Activated CD4-positive, CD25-positive, alpha-beta regulatory T cell treated with anti-CD3 and anti-CD28 coated beads, Interleukin-2, amount 50 U/mL, for 24 hours (primary cell): ENCODE measurements at places on chromosomes 11 and 22.

DNA sequence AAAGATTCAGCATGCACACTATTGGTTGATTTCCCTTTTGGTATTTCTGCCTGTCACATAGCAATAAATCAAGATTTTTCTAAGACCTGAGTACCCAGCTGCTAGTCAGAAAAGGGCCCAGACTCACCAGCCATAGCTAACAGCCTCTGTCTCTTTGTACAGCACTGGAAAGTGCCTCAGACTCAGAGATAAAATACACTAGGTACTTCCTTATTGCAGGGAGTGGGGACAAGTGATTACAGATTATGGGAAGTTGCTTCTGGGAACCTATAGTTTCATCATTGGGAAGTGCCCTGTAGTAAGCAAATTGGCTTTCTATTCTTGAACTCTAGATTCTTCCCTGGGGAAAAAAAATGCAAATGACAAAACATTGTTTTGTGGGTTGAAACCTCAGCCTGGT, at the start of gene CASP5:
CASP5 (minus strand) TSS at position 166 of the 400 bp plus-strand sequence; CDS start at position 134, 32 bp downstream.
- ATAC-seq = no peak

- no peak for ATAC-seq
Observed at GRCh38 chr11:125314276-125315078, 149.9 kb downstream of the PKNOX2 start.

- no peak for ATAC-seq
Observed at GRCh38 chr22:44925465-44926123, 84.2 kb downstream of the PHF21B start.

GRCh38 chr11:134561331-134561720, 149.3 kb upstream of the B3GAT1 start:
- ATAC-seq = no peak

- ATAC-seq = no peak
Observed at GRCh38 chr22:19430890-19431541, 517 bp downstream of the HIRA start.

DNA sequence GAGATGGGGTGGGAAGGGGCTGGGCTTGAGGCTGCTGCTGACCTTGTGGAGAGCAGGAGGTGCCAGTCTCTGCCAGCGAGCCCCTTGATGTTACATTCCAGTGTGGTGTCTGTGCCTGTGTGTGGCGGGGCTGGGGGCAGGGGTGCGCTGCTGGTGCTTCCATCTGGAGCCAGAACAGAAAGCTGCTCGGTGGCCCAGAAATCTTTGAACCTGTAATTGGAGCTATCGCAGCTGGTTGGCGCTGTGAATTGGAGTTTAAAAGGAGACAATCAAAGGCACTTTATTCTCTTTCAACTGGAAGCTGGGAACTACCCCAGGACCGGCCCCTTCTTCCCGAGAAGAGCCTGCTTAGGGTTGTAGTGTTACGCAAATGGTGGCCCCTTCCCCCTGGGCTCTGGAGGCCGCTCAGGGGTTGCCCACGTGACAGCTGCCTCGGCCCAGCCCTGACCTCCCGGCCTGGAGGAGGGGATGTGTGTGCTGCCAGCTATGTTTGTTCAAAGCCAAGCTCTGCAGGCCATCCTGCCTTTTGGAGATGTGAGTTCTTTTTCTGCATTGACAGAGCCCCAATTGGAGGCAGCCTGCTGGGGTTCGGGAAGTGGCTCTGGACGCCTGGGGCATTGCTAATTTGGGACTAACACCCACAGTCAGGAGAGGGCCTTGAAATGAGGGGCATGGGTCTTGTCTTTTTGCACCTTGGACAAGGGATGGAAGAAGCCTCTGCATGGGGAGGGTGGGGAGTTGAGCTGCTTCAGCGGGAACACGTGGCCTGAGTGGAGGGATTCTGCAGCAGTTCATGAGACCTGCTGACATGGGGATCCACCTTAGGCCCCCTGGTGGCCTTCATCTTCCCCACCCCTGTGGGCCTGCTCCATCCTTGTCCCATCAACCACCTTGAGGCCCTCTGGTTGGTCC, 14.0 kb upstream of the ARSA start:
- ATAC-seq = no peak

DNA sequence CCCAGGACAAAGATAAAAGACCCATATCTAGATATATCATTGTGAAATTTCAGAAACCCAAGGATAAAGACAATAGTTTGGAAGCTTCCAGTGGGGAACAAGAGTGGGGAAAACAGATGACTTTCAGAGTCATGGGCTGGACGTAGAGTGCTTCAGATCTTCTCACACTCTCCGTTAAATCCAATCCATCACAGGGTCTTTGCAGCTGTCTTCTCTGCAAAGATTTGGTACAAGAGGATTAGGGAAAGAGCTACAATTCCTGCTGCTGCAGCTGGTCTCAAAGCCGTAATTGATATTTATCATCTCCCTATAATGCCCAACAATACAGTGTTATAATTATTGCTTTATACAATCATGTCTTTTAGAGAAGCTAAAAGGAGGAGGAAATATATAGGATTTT, 63.4 kb upstream of the CLPB start:
- no peak for ATAC-seq

GRCh38 chr11:693887-694562, 997 bp downstream of the DEAF1 start:
- ATAC-seq = no peak

GRCh38 chr22:30861131-30861530, 107.4 kb downstream of the MORC2 start:
- no peak for ATAC-seq

DNA sequence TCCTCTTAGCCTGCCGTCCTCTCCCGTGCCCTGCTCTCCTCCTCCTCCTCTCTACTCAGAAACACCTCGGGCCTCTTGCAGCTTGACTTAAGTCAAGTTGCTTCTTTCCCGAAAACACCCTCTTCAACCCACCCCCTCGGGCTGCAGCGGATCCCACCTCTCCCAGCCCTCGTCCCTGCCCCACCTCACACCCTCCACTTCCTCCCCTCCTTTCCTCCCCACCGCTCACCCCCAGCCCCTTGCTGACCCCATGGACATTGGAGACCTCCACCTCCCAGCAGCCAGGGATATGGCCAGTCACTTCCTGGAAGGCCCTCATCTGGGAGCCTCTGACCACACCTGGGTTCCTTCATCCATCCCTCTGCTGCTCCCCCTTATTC, 8.5 kb upstream of the CYTH4 start:
- no peak for ATAC-seq

GRCh38 chr11:67295846-67296245, 6.7 kb downstream of the ANKRD13D start:
- no peak for ATAC-seq

- ATAC-seq = peak; percentile 44
Observed at GRCh38 chr11:17400048-17400775, 11.8 kb upstream of the KCNJ11 start.

DNA sequence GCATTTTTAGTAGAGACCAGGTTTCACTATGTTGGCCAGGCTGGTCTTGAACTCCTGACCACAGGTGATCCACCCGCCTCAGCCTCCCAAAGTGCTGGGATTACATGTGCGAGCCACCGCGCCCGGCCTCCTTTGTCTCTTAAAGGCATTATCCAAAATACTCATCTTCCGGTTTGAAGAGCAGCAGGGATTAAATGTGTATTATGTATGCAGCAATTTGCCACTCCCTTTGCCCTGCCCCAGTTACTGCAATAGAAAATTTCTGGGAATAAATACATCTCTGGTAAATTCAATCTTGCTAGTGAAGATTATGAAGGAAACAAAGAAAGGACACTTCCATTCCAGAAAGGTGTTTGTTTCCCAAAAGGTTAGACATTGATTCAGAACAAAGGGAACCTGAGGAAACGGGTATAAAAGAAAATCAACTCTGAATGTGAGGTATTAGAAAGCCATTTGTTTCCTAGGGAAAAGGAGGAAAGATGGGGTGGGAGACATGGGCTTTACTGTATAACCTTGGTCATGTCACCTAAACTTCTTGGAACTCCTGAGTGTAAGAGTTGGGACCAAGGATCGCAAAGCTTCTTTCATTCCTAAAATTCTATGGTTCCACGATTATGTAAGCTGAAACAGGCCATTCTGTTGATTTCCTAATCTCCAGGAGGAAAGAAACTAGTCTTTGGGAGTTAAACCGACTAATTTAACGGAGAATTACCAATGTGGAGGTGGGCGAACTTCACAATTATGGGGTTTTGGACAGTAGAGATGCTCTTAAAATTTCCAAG, 959 bp upstream of the HIPK3 start:
- no peak for ATAC-seq

GRCh38 chr11:125091247-125091876, 20.1 kb downstream of the TMEM218 start:
- ATAC-seq = no peak

DNA sequence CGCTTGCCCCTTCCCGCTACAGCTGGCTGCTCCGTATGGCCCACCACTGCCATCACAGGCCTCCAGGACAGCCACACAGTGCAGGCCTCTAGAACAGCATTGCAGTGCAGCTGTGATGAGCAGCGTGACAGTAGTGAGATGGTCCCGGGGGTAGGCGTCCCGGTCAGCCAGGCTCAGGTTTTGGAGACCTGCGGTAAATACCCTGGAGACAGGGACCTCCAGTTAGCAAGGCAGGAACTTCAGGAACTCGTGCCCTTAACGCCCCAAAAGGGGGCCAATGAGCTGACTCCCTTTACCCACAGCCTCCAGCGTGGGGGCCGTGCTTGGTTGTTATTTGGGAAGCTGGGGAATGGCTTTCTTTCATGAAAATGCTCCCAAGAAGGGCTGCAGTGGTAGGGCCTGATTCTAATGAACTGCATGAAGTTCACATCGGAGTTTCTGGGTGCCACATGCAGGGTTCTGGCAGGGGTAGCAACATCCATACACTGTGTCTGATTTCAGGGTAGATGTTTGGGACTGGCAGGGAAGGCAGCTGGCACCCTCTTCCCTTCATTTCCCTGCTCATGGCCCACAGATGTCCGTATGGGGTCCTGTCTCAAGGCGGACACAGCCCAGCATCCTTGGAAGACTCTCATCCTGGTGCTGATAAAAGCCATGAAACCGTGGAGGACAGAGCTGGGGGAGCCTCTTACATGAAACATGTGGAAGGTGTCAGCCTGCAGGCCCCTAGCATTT, 440.5 kb downstream of the TBC1D22A start:
- no peak for ATAC-seq

DNA sequence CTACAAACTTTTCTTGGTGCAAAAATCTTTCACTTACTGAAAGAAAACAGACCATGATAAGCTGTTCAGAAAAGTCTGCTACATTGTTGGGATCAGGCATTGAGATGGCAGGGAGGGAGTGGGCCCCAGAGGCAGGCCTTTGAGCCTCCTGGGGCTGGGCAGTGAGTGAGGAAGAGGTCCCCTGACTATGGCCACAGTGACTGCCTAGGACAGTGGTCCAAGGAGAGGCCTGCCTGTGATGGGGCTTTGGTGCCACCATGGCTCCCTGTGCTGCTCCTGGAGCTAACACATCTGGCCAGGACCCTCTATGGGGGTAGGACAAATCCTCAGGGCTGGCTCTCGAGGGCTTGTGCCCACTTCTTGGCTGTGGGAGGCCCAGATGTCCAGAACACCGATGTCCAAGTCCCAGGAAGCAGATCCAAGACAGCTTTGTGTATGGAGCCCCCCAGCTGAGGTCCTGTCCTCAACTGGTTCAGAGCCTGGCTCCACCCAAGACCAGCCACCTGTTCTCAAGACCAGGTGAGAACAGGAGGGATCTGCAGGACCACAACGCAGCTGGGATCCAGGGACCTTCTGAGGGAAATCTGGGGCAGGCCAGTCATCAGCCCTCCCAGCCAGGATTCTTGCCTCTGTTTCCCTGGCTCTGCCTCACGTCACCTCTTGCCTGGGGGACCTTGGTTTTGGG, 36.9 kb downstream of the PPM1F start:
- no peak for ATAC-seq

GRCh38 chr11:34806875-34807274, 109.3 kb downstream of the APIP start:
- ATAC-seq = no peak

DNA sequence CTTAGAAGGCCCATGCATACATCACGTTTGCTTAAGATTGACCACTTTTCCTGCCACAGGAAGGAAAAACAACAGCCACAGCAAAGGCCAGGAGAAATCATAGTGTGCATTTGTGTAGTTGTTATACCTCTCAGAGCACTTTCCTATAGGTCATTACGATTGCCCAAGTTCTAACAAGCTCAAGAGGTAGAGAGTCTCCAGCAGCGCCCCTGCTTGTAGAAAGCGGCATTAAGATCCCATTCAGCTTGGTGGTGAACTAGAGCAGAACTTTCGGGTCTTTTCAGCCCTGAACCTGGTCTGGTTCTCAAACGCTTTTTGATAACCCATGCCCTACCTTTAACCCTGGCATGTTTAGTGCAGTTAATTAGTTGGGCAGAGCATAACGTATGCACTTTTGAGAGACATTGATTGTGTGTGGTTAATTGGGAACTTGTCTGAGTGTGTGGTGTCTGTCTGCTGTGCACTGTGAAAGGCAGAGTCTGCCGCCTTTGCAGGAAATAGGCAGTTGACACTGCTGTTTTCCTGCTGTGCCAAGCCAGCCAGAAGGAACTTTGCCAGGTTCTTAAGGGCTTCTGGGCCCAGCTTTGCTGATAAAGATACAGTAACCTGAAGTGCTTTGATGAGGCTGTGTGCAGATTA, 109.9 kb upstream of the CLMP start:
- no peak for ATAC-seq

GRCh38 chr11:46315033-46315738, 32.1 kb upstream of the DGKZ start:
- peak; percentile 58 for ATAC-seq

DNA sequence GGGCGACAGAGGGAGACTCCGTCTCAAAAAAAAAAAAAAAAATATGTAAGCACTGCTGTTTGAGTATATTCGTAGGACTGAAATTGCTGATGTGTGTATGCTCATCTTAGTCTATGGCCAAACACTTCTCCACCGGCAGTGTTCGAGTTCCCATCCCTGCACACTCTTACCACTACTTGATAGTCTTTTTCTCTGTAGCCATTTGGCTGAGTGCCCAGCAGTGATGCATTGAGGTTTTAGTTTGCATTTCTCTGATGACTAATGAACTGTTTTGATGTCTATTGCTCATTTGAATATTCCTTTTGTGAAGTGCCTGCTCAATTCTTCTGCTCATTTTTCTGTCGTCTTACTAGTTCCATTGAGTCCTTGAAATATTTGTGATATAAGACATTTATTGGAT, 1.9 kb downstream of the TIRAP start:
- peak; percentile 71 for ATAC-seq

- no peak for ATAC-seq
Observed at GRCh38 chr11:76649011-76649410, 21.5 kb downstream of the LRRC32 start.

DNA sequence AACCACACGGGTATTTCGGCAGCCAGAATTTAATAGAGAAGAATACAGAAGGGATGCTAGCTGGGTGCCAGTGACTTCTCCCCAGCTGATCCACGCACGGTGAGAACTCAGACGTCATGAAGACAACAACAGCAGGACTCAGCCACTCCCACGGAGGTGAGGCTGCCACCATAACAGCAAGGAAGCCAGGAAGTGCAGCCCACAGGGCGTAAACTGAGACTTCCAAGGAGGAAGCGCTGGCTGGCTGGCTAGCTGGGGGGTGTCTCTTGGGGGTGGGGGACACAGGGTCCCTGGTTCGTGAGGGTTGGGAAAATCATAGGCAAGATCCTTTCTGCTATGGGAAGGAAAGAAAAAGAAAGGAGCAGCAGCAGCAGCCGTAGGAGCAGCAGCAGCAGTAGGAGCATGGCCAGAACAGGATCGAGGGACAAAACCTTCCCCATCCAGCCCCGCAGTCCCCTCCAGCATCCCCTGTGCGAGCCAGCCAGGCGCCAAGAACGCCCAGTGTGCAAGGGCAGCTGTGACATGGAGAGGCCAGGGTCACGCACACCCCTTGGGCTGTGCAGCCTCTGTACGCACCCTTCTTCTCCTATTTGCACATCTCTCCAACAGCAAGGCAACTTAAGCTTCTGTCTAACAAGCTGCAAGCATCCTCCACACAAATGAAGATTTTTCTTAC, 49.6 kb upstream of the SHANK2 start:
- ATAC-seq = no peak
